ENCODE measurements at places on chromosomes 1 and 21.
A peak's percentile ranks its signal among the peaks of the same experiment; 100 is the strongest.

- peak; percentile 42 for DNase-seq
Observed at GRCh38 chr1:24643363-24644099, 429 bp downstream of the SRRM1 start.

DNA sequence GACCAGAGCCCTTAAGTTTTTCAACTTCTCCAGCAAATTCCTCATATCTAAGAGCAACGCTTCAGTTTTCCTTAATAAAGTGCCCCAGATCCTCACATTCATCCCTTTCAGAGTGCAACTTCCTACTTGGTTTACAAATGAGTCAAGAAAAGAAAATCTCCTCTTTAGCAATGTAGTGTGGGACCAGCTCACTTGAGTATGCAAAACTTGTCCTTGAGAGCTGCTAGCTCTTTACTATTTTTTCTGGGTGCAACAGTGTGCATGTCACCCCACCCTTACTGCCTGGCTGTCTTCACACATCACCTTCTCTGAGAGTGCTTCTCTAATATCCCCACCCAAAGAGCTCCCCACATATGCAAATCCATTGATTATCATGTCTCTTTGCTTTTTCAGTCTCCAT is 203.1 kb upstream of the CAMK1G start:
- DNase-seq, result no peak

DNA sequence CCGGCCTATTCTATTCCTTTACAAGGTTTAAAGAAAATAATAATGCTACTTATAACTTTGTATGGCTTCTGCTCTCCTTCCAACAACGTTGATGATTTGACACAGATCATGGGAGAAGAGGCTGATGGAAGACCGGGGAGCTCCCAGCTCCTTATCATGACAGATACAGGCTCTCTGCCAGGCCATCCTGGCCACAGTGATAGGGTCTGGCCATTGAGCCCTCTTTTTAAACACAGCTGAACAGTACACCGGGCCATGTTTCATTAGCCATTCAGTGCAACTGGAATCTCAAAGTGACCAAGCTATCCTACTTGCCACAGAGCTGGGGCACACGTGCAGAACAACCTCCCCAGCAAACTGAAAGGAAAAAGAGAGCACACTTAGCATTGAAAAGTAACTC is 34.9 kb downstream of the DNAJC11 start:
- DNase-seq, result no peak

GRCh38 chr1:21510113-21510493 is 880 bp downstream of the ALPL start:
- no peak for DNase-seq

DNA sequence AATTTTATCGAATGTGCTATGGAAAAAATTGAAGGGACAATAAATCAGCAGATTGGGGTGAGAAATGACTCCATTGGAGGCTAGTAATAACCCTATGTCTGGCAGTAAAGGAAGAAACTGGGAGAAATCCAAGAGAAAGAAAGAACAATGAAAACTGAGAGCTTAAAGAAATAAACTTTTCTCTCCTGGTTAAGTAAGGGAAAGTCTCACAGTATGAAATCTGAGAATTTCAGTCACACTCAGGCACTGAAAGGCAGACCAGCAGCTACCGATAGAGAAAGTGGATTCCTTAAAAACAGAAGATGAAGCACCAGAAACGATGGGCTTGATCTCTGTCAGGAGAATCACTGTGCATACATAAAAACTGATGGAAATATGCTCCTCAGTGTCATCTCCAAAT is 404.2 kb downstream of the PLPP3 start:
- no peak for DNase-seq

GRCh38 chr1:78340006-78340405 is 150.8 kb upstream of the PTGFR start:
- DNase-seq, result no peak

- no peak for DNase-seq
Observed at GRCh38 chr1:181140398-181140797, 51.9 kb downstream of the IER5 start.

DNA sequence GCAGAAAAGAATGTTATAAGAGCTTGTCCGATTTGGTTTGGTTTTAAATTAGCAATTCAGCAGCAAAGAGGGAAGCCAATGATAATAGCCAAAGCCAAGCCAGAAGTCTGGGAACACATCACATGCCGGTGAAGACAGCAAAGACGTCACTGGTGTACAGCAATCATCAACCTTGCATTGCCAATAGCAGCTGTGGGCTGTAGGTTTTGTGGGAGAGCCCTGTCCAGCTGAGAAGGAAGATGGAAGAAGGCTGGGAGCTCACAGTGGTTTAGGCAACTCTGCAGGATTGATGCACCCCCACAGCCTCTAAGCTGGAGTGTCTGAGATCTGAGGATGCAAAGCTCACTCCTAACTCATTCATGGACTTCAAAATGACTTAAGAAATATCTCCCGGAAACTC is 338.7 kb downstream of the SIPA1L2 start:
- DNase-seq, result no peak

GRCh38 chr1:1019122-1019999 is 559 bp upstream of the AGRN start:
- peak; percentile 91 for DNase-seq

GRCh38 chr21:43012596-43012995 is 38.2 kb downstream of the PKNOX1 start:
- no peak for DNase-seq

DNA sequence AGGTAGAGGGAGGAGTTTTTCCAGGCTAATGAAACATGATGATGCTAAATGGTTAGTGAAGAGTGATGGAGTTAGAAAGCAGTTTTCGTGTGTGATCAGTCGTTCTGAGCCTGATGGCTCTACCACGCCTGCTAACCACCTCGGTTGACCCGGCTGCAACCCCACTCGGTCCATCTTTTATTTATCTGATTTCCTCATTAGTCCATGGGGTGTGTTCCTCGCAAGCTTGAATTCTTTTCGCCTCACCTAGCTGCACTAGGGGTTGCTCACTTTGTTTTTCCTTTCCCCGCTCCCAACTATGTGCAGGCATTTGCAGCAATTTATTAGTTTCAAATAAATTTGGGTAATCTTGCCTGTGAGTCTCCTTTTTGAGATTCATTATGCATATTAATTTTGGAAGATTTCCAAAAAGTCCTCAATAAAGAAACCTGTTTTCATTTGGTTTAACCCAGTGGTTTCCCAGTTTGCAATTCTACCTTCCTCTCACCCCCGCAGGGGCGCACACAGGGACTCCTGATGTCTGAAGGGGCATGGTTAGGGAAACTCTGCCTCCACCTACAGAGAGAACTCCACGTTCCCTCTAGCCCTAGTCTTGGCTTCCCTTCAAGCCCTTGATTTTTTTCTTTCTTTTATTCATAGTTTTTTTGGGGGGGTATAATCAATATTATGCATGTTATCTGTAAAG is 12.6 kb downstream of the B3GALT5 start:
- no peak for DNase-seq

DNA sequence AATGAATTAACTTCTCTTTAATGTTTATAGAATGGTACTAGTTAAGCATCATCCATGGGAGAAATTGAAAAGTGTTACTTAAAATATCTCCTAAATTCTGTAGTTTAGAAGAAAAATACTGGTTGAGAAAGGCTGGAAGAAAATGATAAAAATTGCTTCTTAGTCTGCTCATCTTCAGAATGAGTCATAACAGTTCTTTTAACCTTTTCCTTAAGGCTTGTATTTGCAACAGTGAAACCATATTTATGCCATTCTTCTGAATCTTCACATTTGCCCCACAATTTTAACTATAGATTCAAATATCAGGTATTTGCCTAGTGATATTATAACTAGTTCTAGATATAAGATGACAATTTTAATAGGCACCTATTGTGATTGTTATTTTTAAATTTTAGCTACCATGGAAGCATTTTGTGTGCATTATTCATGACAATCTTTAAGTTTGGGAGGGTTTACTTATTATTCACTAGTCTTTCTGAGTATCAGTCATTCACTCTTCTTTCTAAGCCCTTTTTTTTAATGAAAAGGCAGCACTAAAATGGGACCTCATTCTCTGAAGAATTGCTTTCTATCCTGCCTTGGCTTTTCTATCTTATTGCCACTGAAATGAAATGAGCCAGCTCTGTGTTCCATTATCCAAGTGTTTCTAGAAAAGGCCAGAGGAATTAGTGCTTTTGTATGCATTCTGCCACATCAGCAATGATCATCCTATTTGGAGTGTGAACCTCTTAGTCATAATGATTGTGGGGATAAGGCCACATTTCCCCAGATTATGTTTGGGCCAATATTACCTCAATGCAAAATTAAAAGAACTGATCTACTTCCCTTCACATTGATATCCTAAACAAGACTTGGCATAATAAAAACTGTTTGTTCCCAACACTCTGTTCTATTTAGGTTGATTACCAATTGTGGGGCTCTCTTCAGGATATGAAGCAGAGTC is 58.4 kb downstream of the SAMSN1 start:
- DNase-seq, result no peak

DNA sequence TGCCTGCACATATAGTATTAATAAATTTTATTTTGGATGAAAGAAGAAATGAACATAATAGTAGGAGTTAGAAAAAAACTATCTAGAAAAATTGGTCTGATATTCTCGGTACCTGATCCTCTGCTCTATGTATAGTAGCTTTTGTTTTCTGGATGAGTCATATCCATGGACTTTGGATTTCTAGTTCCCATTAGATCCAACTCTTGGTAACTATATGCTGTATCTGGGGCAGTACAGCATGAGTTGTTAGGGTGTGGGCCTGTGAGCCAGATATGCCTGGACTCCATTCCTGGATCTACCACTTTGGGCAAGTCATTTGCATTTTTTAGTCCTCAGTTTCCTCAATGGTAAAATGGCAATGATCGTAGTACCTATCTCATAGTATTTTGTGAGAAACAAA is 372.2 kb upstream of the PKN2 start:
- DNase-seq, result no peak

- no peak for DNase-seq
Observed at GRCh38 chr1:84675106-84675505, 15.2 kb downstream of the SSX2IP start.

DNA sequence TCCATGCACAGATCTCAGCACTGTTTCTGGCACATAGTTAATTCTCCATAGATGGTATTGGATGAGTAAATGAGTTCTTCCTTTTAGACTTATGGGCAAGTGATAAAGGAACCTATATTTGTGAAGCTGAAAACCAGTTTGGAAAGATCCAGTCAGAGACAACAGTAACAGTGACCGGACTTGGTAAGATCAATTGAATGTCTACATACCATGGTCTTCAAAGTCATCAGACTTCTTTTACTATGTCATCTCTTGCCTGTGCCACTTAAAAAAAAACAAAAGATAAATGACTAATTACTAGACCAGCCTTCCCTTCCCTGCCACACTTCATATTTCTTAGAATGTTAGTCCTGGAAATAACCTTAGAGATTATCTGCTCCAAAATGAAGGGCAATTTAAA is 246.7 kb downstream of the HMCN1 start:
- no peak for DNase-seq

GRCh38 chr1:24015221-24016210 is 35.4 kb upstream of the SRSF10 start:
- no peak for DNase-seq

DNA sequence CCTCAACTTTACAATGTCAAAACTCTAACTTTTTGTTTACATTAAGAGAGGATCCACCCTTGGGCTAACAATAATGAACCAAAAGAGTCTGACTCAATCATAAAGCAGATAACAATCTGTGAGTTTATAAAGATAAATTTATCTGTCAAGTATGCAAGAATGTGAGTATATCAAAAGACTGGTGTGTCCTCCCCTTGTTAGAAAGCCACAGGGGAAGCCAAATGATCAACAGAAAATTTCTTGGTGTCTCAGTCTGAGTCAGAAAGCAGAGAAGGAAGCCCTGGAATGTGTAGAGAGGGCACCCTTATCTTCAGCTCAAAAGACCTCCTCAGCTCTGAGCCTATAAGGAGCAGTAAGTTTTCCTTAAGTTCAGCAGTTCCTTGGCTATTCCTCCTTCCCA is 13.9 kb upstream of the PDIK1L start:
- DNase-seq, result no peak

GRCh38 chr21:25428537-25428936 is 178.7 kb downstream of the MRPL39 start:
- DNase-seq, result no peak

DNA sequence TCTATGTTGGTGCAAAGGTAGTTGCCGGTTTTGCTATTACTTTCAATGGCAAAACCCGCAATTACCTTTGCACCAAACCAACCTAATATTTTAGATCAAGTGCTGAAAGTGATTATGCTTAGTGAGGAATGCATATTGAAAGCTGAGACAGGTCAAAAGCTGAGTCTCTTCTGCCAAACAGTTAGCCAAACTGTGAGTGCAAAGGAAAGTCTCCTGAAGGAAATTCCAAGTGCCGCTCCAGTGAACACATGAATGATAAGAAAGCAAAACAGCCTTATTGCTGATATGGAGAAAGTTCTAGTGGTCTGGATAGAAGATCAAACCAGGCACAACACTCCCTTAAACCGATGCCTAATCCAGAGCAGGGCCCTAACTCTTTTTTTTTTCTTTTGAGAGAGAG is 83.1 kb upstream of the ERRFI1 start:
- no peak for DNase-seq

DNA sequence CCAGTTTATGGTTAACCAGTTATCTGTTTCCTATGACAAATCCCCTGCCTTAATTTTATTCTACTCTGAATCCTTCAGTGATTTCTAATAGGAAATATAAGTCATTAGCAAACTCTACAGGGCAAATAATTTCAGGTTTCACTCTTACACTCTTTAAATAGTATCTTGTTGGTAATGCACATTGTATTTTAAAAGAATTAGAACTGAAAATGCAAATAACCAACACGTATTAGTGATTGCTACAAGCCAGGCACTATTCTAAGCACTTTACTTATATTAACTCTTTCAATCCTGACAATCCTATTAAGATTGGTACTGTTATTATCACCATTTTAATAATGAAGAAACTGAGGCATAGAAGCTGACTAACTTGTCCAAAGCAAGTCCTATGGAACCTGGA is 48.3 kb upstream of the LHX8 start:
- no peak for DNase-seq

- no peak for DNase-seq
Observed at GRCh38 chr1:112983537-112984131, 27.6 kb upstream of the SLC16A1 start.

DNA sequence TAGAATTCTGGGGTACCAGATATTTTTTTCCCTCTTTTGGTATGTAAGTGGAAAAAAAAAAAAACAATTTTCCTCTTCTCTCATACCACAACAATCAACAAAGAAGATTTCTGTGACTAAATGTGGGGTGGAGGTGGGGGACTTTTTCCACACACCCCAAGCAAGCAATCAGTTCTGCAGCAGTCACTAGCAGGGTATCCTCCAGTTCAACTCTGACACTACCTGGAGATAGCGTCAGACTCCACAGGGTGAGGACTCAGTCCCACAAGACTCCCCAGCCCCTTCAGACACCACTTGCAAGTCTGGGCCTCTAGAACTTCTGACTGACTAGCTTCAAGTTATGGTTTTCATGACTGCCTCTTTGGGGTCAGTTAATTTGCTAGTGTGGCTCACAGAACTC is 6.2 kb downstream of the DHX9 start:
- no peak for DNase-seq

- DNase-seq, result no peak
Observed at GRCh38 chr21:35952651-35953340, 107.5 kb downstream of the SETD4 start.

- DNase-seq, result no peak
Observed at GRCh38 chr21:31260790-31261189, 83.3 kb downstream of the TIAM1 start.

- no peak for DNase-seq
Observed at GRCh38 chr1:210645582-210646257, 317.0 kb downstream of the HHAT start.
